ENCODE measurements at places on chromosomes 11 and 22.

GRCh38 chr11:100536979-100537378, 150.1 kb upstream of the ARHGAP42 start:
- no peak for DNase-seq

DNA sequence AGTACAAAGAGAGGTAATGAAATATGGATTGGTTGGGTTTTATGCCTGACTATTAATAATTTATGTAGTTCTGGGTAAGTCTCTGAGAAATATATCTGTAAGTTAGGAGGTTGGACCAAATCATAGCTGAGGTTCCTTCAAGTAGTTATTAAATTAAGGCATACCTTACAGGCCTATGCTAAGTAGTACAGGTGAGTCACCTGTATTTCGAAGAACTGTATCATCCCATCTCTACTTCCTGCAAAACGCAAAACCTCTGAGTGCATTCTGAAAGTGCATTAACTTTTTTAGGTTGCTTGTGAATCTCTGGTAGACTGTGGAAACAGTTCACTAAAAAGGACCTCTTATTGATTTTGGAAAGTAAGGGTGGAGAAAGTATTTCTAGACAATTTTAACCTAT, 37.1 kb downstream of the APOL5 start:
- DNase-seq: no peak

- DNase-seq: no peak
Observed at GRCh38 chr11:35810045-35810645, 133.7 kb upstream of the LDLRAD3 start.

GRCh38 chr22:39169797-39170466, 17.5 kb upstream of the CBX7 start:
- no peak for DNase-seq

- DNase-seq: no peak
Observed at GRCh38 chr11:110094298-110095285, 1.4 kb downstream of the ZC3H12C start.

- DNase-seq: no peak
Observed at GRCh38 chr11:14518820-14519219, 1.4 kb downstream of the PSMA1 start.

DNA sequence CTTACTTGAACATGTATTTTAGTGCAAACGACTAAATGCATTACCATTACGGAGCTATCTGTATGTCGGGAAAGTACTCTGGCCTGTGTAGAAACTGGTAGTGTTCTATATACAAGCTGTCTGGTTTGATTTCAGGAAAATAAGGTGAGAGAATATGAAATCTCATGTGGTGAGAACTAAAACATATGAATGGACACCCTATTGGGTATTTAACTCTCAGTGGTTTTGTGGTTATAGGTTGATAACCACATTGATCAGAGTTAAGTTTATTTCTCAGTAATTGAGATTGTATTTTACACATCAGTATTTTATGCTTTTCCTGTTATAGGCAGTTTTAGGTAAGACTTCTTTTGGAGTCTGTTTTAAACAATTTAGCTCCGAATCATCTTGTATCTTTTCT, 10.4 kb downstream of the ANO5 start:
- no peak for DNase-seq

DNA sequence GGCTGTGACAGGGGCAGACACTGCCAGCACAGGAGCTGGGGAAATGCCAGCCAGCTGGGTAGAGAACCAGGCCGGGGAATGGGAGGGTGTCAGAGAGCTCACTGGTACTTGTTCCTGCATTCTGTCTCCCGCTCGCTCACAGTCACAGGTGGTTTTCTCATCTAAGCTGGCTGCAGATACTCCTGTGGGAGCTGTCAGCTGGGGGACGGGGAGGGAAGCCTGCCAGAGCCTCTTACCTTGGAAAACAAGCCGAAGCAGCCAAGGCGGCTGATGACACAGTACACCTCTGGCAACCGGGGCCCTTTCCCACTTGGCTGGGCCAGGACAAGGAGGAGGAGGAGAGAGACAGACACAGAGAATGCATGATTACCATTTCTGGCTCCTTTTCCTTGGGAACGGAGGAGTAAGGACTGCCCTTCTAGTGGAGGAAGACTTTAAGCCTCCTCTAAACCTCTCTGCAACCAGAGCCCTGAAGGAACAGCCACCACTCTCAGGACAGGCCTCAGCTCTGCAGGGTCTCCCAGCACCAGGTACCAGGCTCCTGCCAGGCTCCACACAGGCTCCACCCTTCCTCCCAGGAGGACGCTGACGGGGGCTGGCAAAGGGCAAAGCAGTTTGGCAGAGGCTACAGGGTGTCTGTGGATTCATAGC, 25.1 kb downstream of the RPL27A start:
- no peak for DNase-seq

DNA sequence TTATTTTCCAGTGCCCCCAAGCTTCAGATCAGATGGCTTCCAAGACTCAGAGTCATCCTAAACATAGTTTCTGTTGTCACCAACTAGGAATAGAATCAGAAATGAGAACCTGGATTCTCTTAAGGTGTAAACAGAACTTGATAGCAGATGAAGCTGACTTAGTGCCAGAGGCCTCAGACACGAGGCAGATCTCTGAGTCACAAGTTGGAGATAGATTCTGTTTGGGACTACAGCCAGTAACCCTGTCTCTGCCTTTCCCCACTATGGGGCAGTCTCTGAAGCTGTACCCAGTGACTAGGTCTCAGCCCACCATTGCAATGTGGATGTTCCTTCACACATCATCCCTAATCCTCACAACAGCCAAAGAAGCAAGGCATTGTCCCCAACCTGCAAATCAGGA, 25.4 kb downstream of the NEU3 start:
- DNase-seq: no peak

DNA sequence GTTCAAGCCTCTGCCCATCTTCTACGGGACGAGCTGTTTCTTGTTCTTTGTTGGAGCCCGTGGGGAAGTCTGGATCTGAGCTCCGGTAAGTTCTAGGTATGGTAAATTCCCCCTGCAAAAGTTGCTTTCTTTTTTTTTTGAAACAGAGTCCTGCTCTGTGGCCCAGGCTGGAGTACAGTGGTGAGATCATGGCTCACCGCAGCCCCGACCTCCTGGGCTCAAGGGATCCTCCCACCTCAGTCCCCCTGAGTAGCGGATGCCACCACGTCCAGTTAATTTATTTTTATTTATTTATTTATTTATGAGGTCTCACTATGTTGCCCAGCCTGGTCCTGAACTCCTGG, 35.5 kb upstream of the MOB2 start:
- no peak for DNase-seq

DNA sequence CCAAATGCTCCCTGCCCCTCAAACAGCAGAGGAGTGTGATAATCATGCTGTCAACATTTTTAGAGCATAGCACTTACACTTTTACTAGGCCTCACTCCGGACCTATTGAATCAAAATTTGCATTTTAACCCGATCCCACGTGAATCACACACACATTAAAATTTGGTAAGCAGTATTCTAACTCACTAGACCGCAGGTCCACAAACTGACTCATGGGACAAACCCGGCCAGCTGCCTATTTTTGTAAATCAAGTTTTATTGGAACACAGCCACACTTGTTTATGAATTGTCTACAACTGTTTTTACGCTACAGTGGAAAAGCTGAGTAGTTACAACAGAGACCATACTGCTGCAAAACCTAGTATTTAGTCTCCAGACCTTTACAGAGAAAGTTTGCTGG, 43.3 kb downstream of the SNX19 start:
- no peak for DNase-seq

GRCh38 chr11:15897211-15897960, 459.0 kb downstream of the SOX6 start:
- DNase-seq: no peak

DNA sequence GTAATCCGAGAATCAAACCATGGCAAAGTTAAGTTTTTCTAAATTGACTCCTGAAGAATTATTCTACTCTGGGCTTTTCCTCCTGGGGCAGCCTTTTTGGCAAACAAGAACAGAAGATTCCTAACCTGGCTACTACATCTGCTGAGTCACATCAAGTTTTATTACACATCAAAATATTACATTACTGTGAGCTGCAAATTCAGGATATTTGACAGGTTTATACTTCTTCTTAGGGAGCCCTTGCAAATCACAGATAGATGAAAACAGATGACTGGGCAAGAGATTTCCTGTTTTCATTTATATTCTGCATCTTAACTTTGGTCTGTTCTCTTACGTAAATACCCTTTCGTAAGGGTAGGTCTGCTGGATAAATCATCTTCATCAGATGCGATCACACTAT, 23.6 kb downstream of the XRRA1 start:
- no peak for DNase-seq

GRCh38 chr11:123976770-123977560, 616 bp downstream of the OR10S1 start:
- DNase-seq: no peak

GRCh38 chr11:68216171-68216938, 3.3 kb upstream of the KMT5B start:
- no peak for DNase-seq

- DNase-seq: no peak
Observed at GRCh38 chr11:78337554-78337924, 80.1 kb downstream of the GAB2 start.

GRCh38 chr11:119641983-119642745, 86.8 kb downstream of the NECTIN1 start:
- DNase-seq: peak; percentile 7

GRCh38 chr11:111530091-111530490, 10.4 kb upstream of the LAYN start:
- DNase-seq: no peak

DNA sequence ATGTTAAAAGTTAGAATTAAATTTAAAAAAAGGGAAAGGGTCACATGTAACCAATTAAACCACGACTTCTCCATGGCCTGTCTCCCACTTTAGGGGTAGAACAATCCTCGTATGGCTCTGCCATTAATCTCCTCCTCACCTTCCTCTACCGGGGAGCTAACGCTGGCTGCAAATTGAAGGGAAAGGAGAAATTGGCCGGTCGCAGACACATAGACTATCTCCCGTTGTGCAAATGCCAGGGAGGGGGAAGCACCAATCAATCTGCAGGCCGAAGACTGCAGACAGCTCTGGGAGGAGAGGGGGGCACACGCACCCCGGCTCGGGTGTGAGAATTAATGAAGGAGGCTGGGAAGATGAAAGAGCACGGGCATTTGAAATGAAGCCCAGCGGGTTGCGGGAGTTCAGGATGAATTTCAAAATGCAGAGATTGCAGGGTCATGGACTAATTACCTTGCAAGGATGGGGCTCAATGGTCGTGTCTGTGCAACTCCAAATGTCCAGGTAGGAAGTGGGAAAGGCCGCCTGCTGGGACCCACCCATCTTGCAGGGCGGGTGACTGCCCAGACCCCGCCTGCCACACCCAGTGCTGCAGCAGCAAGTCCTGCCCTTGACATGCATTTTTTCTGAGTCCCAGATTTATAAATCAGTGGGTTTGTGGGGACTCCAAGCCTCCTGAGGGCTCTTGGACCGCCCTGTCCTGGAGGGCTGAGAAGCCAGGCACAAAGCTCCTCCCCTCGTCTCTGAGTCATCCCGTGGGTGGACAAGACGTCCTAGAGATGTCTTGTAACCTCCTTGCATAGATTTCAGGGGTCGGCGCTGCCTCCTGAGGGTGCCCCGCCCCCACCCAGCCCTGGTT, 534.2 kb downstream of the TBC1D22A start:
- no peak for DNase-seq

GRCh38 chr11:36237391-36237790, 51.8 kb downstream of the COMMD9 start:
- no peak for DNase-seq

GRCh38 chr11:16047073-16047472, 309.3 kb downstream of the SOX6 start:
- no peak for DNase-seq

DNA sequence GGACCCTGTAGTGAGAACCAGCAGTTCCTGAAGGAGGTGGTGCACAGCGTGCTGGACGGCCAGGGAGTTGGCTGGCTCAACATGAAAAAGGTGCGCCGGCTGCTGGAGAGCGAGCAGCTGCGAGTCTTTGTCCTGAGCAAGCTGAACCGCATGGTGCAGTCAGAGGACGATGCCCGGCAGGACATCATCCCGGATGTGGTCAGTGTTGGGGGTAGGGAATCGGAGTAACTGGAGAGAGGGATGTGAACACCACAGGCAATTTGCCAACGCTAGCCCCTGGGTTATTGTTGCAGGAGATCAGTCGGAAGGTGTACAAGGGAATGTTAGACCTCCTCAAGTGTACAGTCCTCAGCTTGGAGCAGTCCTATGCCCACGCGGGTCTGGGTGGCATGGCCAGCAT, 19.9 kb downstream of the MADD start:
- DNase-seq: no peak

- DNase-seq: no peak
Observed at GRCh38 chr11:114167771-114168448, 108.4 kb downstream of the ZBTB16 start.

DNA sequence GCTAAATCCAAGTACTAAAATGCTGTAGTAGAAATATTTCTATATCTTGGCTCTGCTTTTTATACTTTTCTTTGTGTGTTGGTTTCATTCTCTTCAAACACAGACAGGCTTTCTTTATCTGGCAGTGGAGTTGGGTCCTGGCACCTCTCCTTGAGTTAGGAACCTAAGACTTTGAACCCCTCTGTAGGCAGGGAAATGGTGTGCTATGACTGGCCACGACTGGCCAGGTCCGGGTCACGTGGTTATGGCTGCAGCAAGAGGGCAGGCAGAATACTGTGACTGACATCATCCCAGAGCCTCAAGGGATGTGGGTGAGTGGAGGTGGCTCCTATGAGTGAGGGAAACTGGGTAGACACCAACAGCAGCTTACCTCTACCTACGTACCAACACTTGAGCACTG, 42.0 kb downstream of the APIP start:
- DNase-seq: no peak

DNA sequence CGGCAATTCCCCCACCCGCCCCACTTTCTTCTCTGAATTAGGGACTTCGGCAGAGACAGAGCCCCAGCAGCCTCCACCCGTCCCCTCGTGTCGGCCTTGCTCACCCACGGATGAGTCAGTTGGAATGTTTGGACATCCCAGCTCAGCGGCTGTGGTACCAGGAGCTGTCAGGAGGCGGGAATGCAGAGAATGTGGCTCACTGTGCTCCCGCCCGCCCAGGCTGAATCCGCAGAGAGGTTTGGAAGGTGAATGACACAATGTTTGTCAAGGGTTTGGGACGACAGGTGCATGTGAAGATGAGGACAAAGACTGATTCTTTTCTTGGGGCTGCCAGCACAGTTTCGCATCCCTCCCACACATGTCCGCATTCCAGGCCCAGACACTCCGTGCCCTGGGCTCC, 39.6 kb downstream of the LIF start:
- DNase-seq: no peak

GRCh38 chr22:43652845-43653244, 159.3 kb downstream of the EFCAB6 start:
- no peak for DNase-seq

DNA sequence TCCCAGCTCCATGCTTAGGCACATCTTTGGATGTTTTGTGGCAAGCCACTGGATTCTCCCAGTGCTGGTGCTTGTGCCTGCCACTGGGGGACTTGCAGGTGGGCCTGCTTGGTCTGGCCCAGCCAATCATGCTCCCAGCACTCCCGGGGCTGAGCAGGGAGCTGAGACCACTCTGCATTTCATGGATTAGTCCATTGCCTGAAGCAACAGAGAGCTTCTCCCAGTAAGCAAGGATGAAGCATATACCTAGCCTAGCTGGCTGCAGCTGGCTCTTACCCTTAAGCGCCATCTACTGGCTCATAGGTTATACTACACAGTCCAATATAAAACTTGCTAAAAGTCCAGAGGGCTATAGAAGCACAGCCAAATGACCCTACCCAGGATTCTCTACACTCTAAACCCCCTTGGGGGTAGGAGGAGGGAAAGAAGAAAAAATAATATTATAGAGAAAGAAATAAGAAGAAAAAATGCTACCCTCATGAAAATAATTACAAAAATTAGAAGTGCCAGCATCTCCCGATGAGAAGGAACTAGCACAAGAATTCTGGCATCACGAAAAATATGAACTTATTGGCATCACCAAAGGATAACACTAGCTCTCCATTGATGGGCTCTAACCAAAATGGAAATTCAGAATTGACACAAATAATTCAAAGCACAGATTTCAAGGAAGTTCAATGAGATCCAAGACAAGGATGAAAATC, 275.3 kb downstream of the C11orf87 start:
- DNase-seq: no peak
